ENCODE measurements at places on chromosomes 12 and 14. TPM values are rescaled to one million over a fixed set of nuclear protein-coding genes. Genes with fewer than 3 reads are reported as not detected.

- DNase-seq, result no peak
These were observed 110.5 kb downstream of the ASCL4 start for GRCh38 chr12:107884769-107885694.

DNA sequence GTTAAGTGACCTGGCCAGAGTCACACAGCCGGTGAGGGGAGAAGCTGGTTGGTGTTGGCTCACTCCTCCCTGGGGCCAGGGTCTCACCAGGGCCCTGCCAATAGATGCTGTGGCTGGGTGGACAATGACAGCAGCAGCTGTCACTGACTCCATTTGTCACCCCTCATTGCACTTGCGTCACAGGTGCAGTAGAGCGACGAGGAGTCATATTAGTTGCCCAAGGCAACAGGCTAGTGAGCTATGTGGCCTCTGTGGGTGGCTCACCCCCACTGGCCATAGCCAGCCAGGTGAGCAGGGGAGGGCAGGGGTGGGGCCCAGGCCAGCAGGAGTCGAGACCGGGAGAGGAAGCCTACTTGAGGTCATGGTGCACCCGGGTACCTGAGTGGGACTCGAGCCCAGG is 9.7 kb downstream of the SLC25A47 start:
- no peak for DNase-seq

- no peak for DNase-seq
These were observed 81.5 kb downstream of the OSBPL8 start for GRCh38 chr12:76478045-76478444.

DNA sequence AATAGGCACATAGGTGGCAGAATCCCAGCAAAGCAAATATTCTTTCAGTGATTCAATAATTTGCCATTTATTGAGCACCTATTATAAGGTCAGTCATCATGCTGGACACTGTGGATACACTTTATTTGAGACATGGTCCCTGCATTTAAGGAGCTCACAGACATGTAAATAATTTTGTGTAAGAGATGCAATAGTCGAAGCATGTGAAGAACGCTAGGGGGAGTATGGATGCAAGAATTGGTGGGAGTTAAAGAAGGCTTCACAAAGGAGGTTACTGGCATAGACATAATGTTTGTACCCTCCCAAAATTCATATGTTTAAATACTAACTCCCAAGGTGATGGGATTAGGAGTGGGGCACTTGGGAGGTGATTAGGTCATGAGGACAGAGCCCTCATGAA is 260.6 kb upstream of the GARIN6 start:
- no peak for DNase-seq

DNA sequence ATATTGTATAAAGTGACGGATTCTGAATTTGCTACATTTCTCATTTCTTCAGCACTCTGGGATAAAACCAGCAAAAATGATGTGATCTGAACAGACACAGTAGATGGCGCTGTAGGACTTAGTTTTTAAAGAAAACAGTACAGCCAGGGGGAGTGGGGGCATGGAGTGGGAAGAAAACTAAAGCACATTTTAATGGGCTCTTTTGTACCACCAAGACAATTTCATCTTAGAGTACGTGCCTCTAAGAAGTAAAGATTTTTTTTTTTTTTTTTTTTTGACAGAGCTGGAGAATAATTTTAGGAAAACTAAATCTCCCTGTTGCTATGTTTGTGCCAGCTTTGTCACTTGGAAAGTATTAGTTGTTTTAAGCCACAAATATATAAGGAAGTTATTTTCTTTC is 124.4 kb downstream of the RAD51B start:
- no peak for DNase-seq

Gene CCDC175
- 0.34 TPM for total RNA-seq

Gene KRT8
- total RNA-seq, result 16.1 TPM

Measured in spleen (tissue), 13 donors.